LHCN-M2 (cell line): ENCODE measurements at places on chromosomes 5 and 9. TPM values are rescaled to one million over a fixed set of nuclear protein-coding genes. Genes with fewer than 3 reads are reported as not detected.

DNA sequence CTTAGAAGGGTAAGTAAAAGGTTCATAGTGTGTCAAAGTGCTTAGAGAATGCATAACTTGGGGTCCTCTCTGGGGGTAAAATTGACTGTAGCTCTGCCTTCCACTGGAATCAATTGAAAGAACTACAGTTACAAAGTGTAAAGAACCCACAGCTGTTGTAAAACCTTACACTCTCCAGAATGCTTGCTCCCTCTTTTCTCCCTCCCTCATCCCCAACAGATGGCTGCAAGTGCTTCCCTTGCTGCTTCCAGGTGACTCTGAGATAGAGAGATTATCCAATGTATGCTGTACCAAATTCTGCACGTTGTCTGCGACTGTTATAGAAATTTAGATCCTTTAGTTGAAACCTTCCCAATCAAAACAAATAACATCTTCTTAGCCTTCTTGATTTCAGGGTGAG, 126.0 kb downstream of the STK32A start:
- no peak for DNase-seq

DNA sequence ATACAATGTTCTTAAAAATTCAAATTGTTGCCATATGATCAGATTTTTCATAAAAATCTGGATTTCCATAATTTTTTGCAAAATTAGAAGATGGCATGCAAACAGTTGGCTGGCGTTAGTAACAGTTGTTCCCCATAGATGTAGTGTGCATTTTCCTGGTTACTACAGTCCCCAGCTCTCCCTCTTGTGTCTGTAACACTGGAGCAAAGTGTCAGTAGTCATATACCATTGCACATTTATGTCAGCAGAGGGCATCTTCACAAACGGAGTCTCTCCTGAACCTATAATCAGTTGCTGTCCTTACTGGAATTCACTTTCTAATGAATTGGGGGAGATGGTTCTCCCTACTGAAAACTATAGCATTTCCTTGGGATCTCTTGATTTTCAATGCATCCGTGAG, 44.7 kb upstream of the DMAC1 start:
- DNase-seq = no peak

DNA sequence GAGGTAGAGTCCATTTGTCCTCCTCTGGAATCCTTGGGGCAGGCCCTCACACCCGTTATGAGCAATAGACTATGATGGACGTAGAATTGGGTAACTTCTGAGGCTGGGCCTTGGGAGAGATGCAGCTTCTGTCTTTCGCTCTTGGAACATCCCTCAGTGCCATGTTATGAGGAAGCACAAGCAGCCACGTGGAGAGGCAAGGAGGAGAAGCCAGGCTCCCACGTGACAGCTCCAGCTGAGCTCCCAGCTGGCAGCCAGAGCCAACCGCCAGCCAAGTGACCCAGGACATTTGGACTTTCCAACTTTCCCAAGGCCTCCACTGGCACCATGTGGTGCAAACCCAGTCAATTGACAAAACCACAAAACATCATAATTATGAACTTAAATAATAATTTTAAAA, 43.0 kb upstream of the BOD1 start:
- DNase-seq = no peak

DNA sequence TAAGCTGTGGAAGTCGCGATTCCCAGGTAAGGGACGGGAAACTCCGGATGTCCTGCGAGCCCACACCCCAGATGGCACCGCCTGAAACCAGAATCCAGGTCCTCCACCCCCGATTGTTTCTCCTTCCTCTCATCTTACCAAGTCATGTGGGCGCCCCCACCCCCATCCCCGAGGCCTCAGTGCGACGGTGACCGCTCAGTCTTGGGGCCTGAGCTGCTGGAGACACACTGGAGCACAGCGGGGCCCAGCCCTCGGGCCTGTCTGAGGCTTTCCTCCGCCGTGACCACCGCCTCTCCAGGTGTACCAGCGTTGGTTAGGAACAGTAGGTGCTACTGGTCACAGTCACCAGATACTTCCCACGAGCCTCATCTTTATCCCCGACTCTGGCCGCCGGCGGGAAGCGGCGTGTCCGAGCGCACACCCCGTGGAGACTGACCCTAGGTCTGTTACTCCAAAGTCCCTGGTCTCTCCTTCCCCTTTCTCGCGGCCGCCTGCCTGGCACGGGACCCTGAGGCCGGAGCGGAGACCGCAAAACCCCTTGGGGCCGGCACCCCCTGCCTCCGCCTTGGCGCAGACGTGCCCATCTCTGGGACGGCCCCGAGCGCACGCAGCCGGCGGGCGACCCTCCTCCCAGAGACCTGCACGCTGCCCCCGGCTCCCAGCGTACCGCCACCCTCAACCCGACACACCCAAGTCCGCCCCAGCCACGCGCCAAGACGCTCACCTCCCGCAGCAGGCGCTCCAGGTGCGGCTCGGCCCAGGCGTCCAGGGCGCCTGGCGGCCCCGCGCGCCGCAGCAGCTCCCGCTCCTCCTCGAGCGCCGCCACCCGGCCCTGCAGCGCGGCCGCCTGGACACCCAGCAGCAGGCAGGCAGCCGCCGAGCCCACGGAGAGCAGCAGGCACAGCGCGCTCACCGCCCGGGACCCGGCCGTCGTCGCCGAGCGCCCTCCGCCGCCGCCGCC, 733 bp downstream of the COL23A1 start:
- DNase-seq = no peak

DNA sequence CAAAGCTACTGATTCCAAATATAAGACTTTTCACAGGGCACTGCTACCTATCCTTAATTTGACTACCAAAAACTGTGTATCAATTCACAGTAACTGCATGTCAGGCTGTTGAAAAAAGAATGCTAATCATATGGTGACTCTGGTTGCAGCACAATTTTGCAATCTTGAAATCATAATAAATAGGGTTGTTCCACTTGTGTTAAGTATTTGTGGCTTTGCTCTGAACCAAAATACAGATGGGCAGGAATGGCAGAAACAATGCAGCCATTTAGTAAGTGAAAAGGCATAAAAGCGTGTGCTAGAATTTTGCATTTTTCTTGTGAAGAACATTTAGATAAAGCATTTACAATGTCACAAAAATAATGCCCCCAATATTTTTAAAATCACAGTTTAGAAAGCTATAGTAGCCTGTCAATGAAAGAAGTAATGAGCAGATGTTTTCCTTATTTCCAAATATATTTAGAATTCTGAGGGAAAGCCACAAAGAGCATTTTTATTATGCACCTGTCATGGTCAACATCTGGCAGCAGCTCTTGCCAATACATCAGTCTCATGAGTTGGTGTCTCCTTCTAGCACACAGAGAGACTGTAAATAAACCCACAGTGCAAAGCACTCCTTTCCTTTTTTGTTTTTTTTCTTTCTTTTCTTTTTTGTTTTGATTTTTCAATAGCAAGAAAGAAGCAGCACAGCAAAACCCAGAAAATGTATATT, 54.8 kb upstream of the PAM start:
- peak; percentile 31 for DNase-seq

DNA sequence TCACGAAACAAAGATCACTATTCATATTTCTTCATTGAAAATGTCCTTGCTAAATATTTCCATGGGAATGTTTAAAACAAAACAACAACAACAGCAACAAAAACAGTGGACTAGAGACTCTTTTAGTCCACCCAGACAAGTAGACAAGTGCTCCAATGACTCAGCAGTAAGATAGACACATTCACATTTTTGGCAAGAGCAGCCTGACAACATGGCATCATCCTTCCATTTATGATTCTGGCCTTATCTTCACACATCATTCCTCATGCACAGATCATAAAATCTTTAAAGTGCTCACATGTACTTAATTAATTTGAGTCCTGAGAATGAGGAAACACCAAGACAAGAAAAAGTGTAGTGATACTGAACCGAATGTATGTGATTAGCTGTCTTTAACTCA, 132.6 kb upstream of the PDE4D start:
- DNase-seq = no peak

DEPDC1B gene
- 19.7 and 20.9 TPM in 2 replicates for total RNA-seq

- DNase-seq = no peak
These were observed 482.6 kb downstream of the DMAC1 start for GRCh38 chr9:7316967-7317366.
